ENCODE measurements at places on chromosomes 13 and 19.

DNA sequence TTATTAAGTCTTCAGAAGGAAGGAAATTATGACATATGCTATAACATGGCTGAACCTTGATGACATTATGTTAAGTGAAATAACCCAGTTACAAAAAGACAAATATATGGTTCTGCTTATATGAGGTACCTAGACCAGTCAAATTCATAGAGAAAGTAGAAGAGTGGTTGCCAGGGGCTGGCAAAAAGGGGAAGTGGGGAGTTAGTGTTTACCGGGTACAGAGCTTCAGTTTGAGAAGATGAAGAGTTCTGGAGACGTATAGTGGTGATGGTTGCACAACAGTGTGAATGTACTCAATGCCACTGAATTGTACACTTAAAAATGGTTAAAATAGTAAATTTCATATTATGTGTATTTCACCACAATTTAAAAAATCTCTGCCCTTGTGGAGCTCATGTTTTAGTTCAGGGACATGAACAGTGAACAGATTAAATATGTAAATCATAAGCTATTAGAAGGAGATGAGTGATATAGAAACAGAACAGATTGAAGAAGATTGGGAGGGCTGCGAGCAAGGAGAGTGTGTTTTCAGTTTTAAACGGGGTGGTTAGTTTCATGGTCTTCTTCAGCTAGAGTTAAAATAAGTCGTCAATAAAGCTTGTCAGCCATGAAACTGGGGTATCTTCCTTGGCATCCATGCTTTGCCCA, 355.2 kb downstream of the KCNRG start:
- no peak for DNase-seq

- DNase-seq: no peak
Observed at GRCh38 chr19:35558400-35559280, 4.8 kb downstream of the ATP4A start.

DNA sequence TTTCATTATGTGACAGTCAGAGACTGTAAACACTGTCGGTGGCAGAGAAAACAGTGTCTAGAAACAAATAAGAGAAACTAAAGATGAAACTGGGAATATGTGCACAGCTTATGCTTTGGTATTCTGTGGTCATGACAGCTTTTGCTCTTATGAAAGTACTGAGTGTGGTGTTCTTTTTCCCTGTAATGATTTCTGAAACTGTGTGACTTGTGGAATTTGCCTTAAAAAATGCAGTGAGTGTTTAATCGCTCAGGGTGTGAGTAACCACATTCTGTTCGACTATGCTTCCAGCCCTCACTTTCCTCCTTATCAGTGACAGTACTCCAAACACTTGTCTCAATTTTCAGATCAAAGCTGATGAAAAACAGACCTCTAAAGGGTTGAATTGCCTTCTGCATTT, 66.9 kb upstream of the DIAPH3 start:
- DNase-seq: peak; percentile 79

DNA sequence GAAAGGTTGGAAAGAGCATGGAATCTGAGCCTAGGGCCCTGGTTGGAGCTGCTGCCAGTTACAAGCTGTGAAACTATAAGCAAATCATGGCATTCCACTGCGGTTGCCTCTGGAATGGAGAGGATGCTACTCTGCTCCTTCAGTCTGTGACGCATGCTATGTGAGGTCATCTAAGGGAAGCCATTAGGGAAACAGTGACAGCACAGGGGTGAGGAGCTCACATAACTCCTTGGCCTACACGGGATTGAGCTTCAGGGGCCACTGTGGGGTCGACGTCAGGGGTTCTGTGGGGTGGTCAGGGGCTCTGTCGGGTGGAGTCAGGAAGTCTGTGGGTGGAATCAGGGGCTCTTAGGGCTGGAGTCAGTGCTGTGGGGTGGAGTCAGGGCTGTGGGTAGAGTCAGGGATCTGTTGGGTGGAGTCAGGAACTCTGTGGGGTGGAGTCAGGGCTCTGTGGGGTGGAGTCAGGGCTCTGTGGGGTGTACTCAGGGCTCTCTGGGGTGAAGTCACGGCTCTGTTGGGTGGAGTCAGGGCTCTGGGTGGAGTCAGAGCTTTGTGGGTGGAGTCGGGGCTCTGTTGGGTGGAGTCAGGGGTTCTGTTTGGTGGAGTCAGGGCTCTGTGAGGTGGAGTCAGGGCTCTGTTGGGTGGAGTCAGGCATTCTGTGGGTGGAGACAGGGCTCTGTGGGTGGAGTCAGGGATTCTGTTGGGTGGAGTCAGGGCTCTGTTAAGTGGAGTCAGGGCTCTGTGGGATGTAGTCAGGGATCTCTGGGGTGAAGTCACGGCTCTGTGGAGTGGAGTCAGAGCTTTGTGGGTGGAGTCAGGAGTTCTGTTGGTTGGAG, 35.8 kb upstream of the MEDAG start:
- peak; percentile 75 for DNase-seq

DNA sequence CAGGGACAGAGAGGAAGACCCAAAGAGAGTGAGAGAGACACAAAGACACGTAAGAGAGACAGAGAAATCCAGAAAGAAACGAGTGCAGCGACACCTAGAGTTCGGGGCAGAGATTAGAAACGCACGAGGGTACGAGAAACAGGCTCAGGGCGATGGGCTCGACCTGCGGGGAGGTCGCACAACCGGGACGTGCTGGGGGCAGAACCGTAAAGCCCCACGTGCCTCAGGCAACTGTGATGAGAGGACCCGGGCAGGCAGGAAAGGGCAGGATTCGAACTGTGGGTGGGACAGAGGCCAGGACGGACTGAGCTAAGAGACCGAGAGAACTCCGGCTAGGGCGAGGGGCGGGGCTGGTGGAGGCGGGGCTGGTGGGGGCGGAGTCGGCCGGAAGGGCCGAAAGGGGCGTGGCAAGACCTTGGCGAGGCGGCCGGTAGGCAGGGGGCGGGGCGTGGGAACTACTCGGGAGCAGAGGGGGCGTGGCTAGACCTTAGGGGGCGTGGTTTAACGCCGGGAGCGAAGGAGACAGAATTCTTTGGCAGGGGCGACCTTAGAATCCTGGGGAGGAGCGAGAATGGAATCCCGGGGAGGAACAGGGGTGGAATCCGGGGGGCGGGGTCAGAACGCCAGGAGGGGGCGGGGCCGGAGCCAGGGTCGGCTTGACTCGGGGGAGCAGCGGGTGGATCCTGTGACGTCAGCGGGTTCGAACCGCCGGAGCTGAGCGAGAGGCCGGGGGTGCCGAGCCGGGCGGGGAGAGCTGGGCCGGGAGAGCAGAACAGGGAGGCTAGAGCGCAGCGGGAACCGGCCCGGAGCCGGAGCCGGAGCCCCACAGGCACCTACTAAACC, at the start of gene NECTIN2:
TSS of gene NECTIN2 (plus strand) at position 686 of the 843 bp plus-strand sequence. CDS start 229 bp downstream, outside the sequence.
- DNase-seq: peak; percentile 98

DNA sequence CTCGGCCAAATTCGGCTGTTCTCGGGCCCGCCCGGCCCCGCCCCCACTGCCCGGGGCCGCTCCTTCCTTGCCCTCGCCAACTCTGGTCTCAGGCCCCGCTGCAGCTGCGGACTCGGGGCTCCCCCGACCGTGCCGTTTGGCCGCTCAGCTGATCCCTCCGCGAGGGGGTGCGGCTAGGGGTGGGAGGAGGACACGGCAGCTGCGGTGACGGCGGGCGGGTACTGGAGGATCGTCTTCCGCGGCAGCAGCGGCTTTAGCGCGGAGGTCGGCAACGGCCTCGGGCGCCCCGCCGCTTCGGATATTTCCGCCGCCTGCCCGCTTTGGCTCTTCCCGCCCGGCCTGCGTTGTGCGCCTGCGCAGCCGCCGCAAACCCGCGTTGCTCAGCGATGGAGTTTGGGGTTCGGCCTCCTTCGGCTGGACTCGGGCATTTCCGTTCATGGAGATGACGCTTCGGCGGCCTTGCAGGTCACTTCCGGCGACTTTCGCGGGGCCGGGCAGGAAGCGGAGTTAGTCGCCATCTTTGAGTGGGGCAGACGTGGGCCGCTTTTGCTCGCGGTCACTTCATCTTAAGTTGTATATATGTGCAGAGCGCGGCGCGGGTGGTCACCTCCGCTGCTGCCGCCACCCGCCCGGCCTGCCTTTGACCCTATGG, 338 bp upstream of the UBE2M start:
- DNase-seq: peak; percentile 99

GRCh38 chr13:100280681-100281080, 191.8 kb downstream of the PCCA start:
- DNase-seq: peak; percentile 8

- no peak for DNase-seq
Observed at GRCh38 chr13:52991344-52992020, 37.1 kb upstream of the OLFM4 start.

GRCh38 chr19:46697204-46697960, 19.5 kb downstream of the PRKD2 start:
- DNase-seq: peak; percentile 53

- peak; percentile 60 for DNase-seq
Observed at GRCh38 chr19:1513499-1514294, 878 bp upstream of the ADAMTSL5 start.

DNA sequence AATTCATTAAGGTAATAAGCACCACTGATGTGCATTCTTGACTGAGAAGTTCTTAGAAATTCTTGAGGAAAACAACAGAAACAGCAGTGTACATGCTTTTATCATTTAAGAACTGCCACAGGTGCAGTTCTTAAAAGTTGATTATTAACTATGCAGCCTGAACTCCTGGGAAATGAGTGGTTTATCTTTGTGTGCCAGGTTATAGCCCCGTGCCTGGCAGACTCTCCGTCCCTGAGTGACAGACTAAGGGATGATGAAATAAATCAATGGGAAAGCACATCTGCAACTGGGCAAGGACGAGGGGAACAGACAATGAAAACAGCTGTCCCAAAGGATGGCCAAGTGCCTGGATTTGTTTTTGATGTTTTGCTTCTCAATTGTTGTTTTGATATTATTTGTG, 84.4 kb upstream of the SPATA13 start:
- peak; percentile 74 for DNase-seq

DNA sequence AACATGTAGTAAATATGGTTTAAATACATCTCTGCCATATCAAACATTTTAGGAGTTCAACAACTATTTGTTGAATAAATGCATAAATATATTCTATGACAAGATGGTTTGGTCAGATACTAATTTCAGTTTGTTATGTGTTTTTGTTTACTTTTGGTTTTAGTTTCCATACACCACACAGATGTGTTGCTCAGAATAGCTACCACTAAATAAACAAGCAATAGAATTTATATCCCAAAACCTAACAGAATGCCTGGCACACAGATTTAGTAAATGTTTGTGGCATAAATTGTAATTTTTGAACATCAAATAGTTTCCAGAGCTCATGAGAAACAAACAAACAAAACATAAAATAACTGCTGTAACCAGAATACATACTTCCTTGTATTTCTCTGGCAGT, 126.8 kb upstream of the ATXN8OS start:
- no peak for DNase-seq

DNA sequence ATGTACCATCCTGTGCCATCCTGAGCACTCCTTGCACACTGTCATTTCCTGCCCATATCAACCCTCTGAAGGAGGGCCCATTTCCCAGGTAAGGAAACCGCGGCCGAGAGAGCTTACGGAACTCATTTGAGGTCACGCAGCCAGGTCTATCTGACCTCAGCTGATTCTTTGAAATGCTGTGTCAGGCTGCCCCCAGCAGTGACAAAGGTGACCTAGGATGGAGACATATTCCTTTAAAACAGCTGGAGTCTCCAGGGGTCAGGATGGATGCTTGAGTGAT, 42.2 kb upstream of the VSTM2B start:
- DNase-seq: no peak

DNA sequence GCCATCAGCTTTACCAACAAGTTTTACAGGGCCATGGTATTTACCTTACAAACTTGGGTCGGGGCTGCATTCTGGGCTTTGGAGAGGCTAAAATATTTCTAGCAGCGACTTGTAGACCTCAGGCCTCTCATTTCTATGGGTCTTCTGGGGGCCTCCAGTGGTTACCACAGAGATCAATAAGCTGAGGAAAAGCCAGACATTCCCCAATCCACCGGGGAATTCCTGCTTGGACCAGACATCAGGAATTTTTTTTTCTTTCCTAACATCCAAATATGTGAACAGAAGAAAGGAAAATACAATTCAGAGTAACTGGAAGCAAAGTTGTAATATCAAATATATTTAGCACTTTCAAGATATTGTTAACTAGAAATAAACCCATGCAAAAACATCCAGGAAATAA, 1.5 kb downstream of the DZIP1 start:
- DNase-seq: no peak

GRCh38 chr19:7779631-7780486, 16.8 kb downstream of the CLEC4M start:
- DNase-seq: no peak

GRCh38 chr19:53909471-53910169, 542 bp downstream of the CACNG7 start:
- no peak for DNase-seq

- no peak for DNase-seq
Observed at GRCh38 chr13:73089213-73089612, 30.4 kb downstream of the KLF5 start.

- DNase-seq: no peak
Observed at GRCh38 chr19:33772858-33773180, 23.9 kb upstream of the KCTD15 start.

GRCh38 chr19:38196245-38196837, 27.7 kb downstream of the DPF1 start:
- DNase-seq: no peak

- no peak for DNase-seq
Observed at GRCh38 chr13:112062072-112062567, 4.8 kb upstream of the SOX1 start.

- DNase-seq: no peak
Observed at GRCh38 chr19:1387684-1388636, 4.3 kb downstream of the NDUFS7 start.

DNA sequence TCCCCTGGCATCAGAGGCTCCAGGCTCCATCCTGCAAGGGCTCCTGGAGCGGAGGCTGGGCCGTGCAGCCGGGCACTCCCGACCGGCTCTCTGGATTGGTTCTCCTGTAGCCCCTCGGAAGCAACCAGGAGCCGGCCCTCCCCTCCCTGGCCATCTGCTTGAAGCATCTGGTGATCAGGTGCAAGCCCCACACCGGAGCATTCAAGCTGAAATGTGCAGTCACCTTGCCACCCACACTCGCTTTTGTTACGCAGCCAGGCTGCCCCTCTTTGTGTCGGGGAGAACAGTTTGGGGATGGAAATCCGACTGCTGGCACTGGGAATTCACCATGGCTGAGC, 258.8 kb downstream of the ZNF536 start:
- no peak for DNase-seq

GRCh38 chr19:17097593-17098126, 22.1 kb downstream of the MYO9B start:
- peak; percentile 47 for DNase-seq

- DNase-seq: peak; percentile 20
Observed at GRCh38 chr13:111049791-111050538, 65.1 kb upstream of the ARHGEF7 start.

DNA sequence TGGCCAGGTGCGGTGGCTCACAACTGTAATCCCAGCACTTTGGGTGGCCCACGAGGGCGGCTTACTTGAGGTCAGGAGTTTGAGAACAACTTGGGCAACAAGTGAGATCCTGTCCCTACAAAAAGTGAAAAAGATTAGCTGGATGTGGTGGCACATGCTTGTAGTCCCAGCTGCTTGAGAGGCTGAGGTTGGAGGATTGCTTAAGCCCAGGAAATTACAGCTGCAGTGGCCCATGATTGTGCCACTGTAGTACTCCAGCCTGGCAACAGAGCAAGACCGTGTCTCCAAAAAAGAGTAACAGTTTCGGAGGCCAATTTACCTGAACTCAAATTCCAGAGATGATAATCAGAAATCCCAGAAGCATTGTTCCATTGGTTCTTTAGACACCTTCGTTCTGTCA, 4.4 kb downstream of the ZNF473 start:
- DNase-seq: no peak

GRCh38 chr13:95497381-95497807, 55.1 kb upstream of the CLDN10 start:
- DNase-seq: no peak

GRCh38 chr19:54230031-54230430, 7.2 kb upstream of the LILRB3 start:
- DNase-seq: no peak
